GM12891 (cell line): ENCODE measurements at places on chromosomes 6 and 20.

- peak; percentile 67 for DNase-seq
Measured at GRCh38 chr6:37731888-37732287, 34.2 kb upstream of the MDGA1 start.

DNA sequence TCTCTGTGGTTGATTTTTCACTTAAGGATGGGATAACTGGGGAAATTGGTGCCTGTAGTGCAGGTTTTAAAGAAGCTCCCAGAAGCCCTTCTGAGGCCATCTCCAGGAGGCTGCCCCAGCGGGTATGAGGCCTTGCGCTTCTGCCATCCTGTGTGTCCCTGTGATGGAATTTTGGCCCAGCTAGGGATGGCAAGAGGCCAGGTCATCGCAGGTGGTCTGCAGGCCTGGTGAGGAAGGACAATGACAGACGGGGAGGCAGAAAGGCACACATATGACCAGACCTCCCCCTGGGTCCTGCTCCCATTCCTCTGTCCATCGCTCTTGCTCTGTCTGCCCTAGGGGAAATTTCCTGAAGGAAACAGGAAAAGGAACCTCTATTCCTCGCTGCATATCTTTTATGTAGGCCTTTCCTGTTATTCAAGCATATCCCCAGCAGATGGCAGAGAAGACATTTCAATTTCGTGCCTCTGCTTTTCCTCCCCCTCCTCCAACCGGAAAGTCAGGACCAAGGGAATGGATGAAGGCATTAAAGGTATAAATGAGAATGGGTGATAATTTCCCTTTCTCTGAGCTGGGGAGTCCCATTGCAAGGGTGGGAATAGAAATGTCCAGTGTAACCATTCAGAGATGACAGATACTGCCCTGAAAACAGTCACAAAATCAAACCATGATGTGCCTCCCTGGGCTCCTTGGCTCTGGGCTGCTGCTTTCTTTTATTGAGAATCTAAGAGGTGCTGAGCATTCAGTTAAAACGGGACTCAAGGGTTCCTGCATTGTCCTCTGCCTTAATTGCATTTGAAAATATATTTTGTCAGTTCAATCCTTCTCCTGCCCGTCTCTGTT lies 17.6 kb upstream of the HLA-F start:
- DNase-seq, result no peak

GRCh38 chr6:144912474-144912873 lies 627.3 kb downstream of the UTRN start:
- no peak for DNase-seq

DNA sequence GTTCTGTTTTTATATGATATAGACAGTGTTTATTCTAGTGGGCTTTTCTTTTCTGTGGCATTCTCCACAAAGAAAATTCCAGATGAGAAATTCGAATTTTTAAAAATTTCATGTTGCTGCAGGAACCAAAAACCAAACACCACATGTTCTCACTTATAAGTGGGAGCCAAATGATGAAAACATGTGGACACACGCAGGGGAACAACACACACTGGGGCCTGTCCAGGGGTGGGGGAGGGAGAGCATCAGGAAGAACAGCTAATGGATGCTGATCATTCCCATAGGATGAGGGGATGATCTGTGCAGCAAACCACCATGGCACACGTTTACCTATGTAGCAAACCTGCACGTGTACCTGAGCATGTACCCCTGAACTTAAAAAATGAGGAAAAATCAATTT lies 499.0 kb upstream of the SLC35B3 start:
- DNase-seq, result no peak

DNA sequence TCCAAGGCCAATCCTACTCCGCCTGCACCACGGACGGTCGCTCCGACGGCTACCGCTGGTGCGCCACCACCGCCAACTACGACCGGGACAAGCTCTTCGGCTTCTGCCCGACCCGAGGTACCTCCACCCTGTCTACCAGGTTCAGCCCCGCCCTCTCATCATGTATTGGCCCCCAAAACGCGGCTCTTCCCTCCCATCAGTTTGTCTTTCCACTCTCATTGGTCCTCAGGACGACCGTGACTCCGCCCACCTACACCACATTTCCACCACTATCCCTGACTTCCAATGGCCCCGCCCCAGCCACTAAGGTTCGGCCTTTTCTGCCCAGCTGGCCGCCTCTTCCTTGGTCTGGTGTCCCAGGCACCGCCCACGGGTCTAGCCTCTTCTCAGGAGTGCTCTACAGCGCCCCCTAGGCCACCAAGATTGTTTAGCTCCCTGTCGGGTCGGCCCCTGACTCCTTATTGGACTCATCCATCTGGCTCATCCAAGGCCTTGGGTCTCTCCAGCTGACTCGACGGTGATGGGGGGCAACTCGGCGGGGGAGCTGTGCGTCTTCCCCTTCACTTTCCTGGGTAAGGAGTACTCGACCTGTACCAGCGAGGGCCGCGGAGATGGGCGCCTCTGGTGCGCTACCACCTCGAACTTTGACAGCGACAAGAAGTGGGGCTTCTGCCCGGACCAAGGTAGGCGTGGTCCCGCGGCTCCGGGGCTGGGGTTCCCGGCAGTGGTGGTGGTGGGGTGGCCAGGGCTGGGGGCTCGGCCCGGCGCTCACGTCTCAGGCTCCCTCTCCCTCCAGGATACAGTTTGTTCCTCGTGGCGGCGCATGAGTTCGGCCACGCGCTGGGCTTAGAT lies 3.1 kb downstream of the MMP9 start:
- DNase-seq, result no peak

DNA sequence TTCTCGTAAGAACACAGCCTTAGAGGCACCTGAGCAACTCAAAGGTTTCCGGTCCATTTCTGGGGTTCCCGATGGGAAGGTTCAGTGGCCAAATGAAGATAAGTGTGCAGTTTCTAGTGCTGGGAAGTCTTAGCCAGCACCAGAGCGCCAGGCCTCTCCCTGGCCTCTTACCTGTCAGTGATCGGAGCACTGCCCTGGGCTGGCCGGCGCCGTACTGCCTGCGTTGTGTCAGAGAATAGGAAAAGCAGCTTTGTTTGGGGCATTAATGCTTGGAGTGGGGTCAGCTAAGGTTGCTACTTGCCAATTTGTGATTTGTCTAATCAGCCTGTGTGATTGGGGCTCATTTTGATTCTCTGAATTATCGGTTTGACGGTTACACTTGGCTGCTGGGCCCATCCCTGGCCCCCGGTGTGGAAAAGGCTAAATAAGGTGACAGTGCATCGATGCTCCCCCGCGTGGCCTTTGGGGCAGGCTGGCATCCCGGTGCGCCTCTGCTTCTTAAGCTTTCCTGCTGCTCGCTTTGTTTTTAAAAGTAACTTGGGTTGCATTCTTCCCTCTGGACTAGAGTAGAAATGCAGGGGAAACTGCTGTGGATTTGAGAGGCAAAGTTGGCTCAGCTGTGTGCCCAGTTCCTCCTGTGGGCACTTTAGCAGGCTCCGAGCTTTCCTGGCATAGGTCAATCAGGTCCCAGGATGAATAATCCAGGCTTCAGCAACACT lies 51.8 kb downstream of the TCP11 start:
- no peak for DNase-seq

DNA sequence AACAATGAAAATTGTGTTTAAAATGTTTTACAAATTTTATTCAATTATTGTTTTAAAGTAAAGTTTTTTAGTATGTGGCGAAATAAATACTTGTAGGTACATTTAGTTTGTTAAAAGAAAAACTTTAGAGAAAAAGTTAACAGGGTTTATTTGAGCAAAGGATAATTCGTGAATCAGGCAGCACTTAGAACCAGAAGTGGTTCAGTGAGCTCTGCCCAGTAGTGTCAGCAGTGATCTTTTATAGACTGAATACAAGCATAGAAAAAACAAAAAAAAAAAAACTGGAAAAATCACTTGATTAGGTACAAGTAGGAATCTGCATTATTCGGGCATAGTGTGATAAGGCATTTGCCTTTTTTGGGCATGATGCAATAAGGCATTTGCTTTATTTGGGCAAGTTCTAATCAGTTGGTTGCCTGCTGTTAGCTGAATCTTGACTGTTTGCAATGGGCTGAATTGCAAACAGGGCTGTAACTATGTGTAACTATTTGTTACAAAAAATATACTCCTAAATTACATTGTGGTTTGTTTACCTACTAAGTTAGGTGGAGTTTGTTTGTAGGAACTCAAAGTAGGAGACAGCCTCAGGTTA lies 122.9 kb upstream of the MMS22L start:
- no peak for DNase-seq

DNA sequence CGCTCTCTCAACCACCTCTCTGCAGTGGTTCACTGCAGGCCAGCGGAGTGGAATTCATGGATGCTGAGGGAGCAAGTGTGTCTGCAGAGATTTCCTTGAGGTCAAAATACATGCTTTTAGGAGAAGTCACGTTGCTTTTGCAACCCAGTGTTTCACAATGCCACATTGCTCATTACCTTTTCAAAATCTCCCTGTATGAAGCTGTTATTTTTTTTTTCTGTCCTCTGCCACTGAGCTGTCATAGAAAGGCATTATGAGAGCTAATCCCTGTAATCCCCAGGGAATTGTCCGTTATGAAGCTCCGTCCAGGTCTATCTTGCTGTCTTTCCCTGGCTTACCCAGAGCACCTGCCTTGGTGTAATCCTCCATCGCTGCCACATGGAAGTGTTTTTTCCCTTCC lies 60.5 kb upstream of the SLC22A23 start:
- no peak for DNase-seq

DNA sequence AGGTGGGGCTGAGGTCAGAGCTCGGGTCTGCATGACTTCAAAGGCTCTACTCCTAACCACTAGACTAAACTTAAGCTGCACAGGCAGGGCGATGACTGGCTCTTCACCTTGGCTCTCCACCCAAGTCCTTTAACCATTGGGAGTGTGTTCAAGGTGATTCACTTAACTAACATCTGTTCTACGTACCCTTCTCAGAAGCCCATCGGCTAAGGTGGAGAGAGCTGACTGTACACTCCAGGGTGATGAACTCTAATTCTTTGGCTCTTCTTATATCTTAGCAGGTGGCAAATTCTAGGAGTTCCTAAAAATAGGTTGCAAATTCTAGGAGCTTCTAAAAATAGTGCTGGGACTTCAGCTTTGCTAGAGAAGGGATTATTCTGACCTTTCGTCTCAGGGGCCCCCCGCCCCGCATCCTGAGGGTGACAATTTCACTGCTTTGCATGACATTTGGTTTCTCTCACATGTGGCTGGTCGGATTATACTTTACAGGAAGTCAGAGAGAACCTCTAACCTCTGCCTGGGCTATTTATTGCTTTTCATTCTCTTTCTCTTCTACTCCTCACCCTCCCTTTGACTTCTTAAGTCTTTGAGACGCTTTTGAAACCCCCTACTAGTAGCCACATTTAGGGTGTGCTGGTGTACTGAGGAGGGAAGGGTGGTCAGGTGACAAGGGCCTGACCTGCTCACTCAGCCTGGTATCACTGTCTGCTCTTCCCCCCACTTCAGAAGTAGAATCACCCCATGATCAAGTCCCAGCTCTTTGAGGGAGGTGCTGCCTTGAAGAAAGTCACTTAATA lies 55.5 kb downstream of the PRDM1 start:
- no peak for DNase-seq

DNA sequence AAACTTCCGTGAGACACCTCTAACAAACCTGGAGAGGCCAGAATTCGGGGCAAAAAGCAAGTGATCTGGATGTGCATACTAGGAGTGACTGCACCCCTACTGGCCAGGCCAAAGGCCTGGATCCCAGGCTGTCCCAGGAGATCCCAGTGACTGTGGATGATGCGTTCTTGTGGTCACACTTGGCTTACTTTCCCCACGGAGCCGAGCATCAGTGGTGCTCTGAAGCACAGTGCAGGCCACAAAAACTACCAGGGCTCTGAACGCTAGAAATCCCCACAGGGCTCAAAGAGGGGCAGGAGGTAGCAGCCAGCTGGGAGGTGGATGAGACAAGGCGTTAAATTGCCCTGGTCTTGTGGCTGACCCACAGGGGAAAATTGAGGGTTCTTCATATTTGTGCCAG lies 7.1 kb downstream of the TRIM26 start:
- DNase-seq, result no peak

GRCh38 chr6:10391299-10391630 lies 23.6 kb downstream of the TFAP2A start:
- DNase-seq, result no peak

- no peak for DNase-seq
Measured at GRCh38 chr6:106114492-106114891, 28.4 kb downstream of the PRDM1 start.

- DNase-seq, result no peak
Measured at GRCh38 chr20:10419550-10420133, 14.4 kb downstream of the MKKS start.

GRCh38 chr6:98831959-98832283 lies 2.5 kb upstream of the POU3F2 start:
- DNase-seq, result no peak

DNA sequence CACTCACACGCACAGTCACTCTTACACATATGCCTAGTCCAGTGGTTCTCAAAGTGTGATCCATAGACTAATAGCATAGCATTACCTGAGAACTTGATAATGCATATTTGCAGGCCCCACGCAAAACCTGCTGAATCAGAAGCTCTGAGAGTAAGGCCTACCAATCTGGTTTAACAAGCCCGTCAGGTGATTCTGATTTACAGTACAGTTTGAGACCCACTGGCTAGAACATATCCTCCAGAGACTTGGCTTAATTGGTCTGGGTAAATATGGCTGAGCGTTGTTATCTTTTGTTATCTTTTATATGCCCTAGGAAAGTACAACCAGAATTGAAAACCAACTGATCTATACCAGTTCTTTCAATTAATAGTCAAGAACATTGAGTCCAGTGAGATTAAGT lies 9.6 kb downstream of the TSPYL4 start:
- DNase-seq, result no peak

- DNase-seq, result no peak
Measured at GRCh38 chr6:80477591-80477990, 371.1 kb downstream of the BCKDHB start.

DNA sequence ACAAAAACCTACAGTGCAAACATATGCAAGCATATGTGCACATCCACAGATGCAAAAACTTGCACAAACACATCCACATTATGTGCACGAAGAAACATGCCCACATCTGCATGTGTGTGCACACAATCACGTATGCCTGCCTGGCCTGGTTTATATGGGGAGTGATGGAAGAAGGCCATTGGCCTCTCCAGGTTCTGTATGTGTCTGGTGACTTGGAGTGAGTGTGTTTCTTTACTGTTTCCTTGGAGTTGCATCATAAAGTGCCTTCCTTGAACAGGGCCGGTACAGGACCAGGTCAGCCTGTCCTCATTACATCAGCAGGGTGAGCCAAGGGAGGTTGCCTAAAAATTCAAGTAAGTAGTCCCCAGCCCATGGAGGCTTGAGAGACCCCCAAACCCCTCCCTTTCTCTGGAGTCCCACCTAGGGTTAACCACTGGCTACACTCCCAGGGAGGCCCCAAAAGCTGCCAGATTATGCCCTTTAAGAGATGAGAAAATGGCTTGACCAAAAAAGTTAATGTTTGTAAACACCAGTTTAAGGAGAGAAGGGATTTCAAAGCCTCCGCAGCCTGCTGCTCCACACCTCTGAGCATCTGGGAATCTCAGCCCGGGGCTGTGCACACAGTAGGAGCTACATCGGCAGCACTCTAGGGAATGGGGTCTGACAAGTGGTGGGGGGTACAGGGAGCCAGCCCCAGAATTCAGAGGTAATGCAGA lies 140.8 kb downstream of the VEGFA start:
- no peak for DNase-seq

GRCh38 chr6:6925391-6926164 lies 182.2 kb upstream of the RREB1 start:
- no peak for DNase-seq

GRCh38 chr20:35145141-35145564 lies 2.0 kb downstream of the EDEM2 start:
- DNase-seq, result peak; percentile 40
